ENCODE measurements at places on chromosomes 1 and 21.

DNA sequence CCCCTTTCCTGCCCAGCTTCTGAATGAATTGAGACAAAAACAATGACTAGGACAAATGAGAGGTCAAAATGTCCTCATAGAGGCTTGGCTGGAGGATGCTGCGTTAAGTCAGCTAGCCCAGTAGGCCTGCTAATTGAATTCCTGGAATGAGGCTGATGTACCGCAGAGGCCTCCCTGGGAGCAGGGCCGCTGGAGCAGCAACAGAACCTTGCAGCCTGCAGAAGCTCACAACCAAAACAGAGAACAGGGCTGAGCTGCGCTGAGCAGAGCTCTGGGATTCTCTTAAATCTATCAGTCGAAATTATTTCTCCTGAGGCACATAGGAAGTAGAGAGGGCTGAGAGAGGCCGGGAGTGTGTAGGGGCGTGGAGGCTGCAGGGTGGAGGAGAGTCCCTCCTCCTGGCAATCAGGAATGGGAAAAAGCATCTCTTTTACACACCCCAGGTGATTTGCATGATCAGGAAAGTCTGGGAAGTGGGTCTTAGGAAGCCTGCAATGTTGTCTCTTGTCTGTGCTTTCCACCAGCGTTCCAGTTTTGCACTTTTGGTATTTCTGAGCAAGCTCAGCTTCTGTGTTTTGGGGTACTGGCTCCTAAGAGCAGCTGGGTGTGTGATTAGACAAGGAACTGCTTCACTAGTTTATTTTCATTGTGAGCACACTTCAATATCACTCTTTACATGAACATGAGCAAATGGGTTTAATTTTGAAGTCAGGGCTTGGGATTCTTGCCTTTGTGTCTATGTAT is 66.5 kb downstream of the RYR2 start:
- DNase-seq = no peak

DNA sequence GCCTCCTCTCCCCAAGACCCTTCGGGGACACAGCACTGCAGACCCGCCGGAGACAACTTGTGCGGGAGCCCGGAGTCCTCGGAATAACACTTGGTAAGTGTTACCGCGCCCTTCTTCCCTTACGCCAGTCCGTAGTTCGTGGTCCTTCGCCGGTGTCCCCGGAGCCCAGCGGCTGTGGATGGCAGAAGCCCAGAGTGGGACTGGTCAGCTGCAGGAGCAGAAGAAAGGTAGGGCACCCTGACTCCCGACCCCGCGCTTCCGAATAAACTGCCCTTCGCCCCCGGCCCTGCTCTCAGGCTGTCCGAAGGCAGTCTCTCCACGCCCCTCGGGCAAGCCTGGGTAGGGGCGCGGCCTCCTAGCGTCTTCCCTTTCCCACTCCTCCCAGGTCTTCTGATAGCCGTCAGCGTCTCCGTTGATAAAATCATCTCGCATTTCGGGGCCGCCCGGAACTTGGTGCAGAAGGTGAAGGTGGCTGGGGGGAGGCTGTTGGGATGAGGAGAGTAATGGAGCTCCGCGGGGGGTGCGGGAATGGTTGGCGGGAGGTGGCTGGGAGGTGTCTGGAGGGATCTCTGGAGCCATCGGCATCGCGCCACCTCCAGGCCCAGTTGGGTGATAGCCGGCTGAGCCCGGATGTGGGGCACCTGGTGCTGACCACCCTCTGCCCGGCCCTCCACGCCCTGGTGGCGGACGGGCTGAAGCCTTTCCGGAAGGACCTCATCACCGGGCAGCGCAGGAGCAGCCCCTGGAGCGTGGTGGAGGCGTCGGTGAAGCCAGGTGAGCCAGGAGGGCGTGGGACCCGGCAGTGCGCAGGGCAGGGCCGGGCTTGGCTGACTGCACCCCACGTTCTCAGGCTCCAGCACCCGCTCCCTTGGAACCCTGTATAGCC is 4.3 kb downstream of the RUSC1 start:
- DNase-seq = peak; percentile 59

DNA sequence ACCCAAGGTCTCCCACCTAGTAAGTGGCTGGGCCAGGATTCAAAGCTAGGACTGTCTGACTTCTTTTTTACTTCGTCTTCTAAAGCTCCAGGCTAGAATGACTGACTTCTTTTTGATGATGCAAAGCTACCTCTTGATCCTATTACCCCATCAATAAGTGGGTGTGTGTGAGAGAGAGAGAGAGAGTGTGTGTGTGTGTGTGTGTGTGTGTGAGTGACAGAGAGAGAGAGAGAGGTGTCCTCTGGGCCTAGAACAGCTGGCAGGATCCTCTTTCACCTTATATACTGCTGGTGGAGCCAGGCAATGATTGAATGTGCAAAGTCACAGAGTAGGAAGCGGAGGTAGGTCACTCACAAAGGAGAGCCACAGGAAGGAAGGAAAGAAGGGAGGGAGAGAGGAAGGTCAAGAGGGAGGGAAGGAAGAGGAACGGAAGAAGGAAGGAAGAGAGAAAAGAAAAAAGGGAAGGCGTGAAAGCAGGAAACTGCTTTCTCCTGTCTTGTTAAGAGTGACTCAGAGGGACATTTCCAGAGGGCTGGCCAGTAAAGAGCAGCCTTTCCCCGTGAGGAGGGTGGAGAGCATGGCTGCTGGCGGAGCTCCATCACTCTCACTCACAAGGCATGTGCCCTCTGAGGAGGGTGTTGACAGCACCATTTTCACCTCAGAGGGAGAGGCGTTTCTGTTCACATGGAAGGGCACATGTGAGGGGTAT is 68.9 kb downstream of the CDC7 start:
- no peak for DNase-seq

GRCh38 chr1:22426781-22427180 is 24.9 kb upstream of the ZBTB40 start:
- DNase-seq = no peak

GRCh38 chr1:167121375-167122120 is 27.7 kb downstream of the STYXL2 start:
- DNase-seq = no peak

GRCh38 chr21:17513214-17514123 is 626 bp downstream of the CXADR start:
- peak; percentile 50 for DNase-seq

GRCh38 chr1:63122079-63122478 is 200.3 kb upstream of the FOXD3 start:
- no peak for DNase-seq

- DNase-seq = peak; percentile 41
Measured at GRCh38 chr1:200410566-200410878, 686 bp upstream of the ZNF281 start.

DNA sequence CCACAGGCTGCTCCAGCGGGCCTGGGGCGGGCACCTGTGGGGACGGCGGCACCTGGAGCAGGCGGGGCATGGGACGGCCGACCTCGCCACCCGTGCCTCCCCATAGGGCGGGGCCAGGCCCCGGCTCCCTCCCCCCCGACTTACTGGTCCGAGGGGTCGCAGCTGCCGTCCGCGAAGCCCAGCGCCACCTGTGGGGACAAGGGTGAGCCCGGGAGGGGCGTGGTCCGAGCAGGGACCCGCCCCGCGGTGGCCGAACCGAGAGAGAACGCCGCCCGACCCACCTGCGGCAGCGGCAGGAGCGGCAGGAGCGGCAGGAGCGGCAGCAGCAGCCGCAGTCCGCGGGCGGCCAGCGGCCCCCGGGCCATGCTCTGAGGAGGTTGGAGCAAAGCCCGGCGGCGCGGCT is at the start of gene TMEM52:
TMEM52 (minus strand) TSS at position 379 of the 403 bp plus-strand sequence; CDS start at position 365, 14 bp downstream.
- no peak for DNase-seq

- no peak for DNase-seq
Measured at GRCh38 chr1:10302416-10302815, 92.0 kb downstream of the KIF1B start.

GRCh38 chr1:115547696-115548095 is 94.1 kb upstream of the VANGL1 start:
- DNase-seq = no peak

DNA sequence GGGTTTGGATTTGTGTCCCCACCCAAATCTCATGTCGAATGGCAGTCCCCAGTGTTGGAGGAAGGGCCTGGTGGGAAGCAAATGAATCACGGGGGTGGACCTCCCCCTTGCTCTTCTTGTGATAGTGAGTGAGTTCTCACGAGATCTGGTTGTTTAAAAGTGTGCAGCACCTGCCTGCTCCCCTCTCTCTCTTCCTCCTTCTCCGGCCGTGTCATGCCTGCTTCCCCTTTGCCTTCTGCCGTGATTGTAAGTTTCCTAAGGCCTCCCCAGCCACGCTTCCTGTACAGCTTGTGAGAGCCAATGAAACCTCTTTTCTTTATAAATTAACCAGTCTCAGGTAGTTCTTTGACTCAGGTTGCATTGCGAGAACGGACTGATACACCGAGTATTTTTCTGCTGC is 15.9 kb downstream of the CLDN14 start:
- DNase-seq = peak; percentile 15

All from KBM-7 (cell line).